ENCODE measurements at places on chromosomes 11 and 22.
A peak's percentile ranks its signal among the peaks of the same experiment; 100 is the strongest.

- DNase-seq, result no peak
Measured at GRCh38 chr11:128862406-128862805, 4.7 kb downstream of the KCNJ1 start.

DNA sequence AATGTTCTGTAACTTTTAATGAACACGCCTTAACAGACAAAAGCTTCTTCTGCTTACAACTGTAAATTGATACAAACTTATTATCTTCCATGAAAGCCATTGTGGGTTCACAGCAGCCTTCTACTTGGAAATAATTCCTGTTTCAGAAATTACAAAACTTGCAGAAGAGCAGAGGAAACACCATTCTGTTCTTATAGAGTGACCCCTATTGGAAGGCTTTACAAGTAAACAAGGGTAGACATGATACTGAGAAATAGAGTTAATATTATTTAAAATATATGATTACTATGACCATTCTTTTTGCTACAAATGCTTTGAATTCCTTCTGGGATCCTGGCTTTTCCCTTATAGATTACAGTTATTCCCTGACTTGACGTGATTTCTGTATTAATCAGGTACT lies 32.4 kb upstream of the KCNA4 start:
- no peak for DNase-seq

- DNase-seq, result no peak
Measured at GRCh38 chr11:59222464-59223060, 9.8 kb upstream of the MPEG1 start.

DNA sequence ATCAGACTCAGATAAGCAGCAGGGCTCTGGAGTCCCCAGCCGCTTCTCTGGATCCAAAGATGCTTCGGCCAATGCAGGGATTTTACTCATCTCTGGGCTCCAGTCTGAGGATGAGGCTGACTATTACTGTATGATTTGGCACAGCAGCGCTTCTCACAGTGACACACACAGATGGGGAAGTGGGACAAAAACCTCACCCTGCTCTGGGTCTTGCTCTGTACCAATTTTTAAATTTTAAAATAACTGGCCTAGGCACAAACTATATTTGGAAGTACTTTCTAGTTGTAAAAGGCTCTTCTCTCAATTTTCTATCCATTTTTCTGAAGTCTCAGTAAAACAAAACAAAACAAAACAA lies 131.7 kb downstream of the VPREB1 start:
- no peak for DNase-seq

GRCh38 chr22:45090497-45090910 lies 73.2 kb upstream of the NUP50 start:
- DNase-seq, result no peak

GRCh38 chr11:38332046-38332445 lies 1734.0 kb upstream of the RAG2 start:
- DNase-seq, result no peak

- no peak for DNase-seq
Measured at GRCh38 chr11:68652683-68653156, 31.6 kb upstream of the GAL start.

DNA sequence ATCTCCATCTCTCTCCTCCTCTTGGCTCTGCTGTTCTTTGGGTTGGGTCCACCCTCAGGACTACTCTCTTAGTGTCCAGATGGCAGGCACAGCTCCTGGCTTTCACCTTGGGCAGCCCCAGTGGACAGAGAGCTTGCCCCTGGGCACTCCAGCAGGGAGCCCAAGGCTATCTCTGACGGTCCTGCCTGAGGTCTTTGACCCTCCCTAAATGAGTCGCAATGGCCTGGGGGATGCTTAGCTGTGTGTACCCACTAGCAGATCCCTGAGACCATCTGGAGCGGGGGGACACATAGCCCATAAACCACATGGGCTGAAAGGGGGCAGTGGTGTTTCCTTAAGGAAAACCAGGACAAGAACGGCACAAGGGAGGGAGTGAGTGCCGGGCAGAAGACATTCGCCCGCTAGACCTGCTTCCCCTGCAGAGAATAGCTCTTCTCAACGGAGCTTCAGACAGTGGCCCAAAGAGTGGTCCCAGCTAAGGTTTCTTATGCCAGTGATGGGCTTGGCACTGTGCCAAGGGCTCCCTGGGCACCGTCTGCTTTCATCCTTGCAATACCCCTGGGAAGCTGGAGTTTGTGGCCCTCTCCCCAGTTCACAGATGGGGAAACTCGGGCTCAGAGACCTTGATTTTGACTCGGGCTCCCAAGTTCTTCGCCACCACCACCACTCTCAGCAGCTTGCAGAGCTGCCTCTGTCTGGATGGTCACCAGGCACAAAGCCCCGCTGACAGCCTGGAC lies 53.9 kb upstream of the ANO1 start:
- DNase-seq, result peak; percentile 55

- DNase-seq, result no peak
Measured at GRCh38 chr11:12917822-12918221, 91.3 kb upstream of the RASSF10 start.

GRCh38 chr22:47411006-47411405 lies 648.6 kb downstream of the TBC1D22A start:
- no peak for DNase-seq
